ENCODE measurements at places on chromosomes 2 and 18.

- DNase-seq, result no peak
Measured at GRCh38 chr2:5691985-5692529, at the start of gene SOX11. Gene SOX11 (plus strand): TSS chr2:5692384. CDS start chr2:5692722, 338 bp downstream.

DNA sequence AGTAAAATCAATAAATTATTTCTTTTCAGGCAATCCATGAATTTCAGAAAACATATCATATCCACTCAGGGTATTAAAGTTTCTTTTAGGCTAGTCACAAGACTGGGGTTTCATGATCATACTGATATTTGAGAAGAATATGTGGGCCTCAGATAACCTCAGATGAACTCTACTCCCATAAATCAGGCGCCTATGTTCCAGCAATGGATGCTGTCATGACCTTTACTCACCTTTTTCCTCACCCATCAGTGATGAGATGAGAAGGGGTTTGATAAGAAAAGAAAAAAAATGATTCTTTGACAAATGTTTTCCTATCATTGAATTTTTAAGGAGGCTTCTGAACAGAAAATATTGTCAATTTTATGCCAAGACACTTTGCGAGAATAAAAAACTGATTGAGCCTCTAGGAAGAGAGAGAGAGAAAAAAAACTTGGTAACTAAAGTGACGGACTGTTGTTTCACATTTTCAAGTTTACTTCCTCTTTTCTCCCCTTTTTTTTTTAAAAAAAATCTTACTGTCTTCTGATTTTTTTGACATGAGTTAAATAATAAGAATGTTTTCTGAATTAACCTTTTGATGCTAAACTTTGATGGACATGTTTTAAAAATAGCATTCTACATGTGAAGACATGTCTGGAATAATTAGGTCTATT, 309.1 kb upstream of the MAP2 start:
- no peak for DNase-seq

DNA sequence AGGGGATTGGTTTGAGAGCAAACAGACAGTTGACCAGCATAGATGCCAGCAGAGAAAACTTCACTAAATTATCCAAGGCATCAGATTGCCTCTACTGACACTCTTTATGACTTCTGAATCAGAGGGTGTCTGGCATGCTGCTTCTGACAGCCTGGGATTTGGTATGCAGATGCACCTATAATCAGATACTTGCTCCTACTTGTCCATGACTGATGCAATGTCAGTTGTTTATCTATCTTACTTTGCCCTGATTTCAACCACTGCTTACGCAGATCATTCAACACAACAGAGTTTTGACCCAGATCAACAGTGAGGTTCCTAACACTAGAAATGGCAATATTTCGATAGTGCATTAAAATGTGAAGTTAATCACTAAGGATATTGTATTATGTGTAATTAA, 22.6 kb upstream of the CALCRL start:
- DNase-seq, result no peak

GRCh38 chr18:26086959-26087358, 3.5 kb downstream of the SS18 start:
- DNase-seq, result no peak

GRCh38 chr2:173990970-173991819, 26.0 kb upstream of the SP3 start:
- DNase-seq, result no peak

DNA sequence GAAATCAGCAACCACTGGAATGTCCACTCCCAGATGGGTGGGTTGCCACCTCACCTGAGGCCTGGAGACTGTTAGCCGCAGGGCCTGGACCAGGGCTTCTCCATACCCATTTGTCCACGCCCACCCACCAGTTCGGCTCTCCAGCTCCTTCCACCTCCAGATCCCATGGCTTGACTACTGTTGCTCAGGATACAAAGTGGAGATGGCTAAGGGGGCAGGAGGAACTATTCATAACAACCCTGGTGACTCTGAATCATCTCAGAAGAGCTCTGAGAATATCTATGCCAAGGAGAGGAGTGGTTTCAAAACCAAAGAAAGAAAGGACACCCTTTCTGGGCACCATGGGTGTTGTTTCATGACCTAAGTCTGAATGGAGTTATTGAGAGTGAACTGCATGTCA, 145.8 kb downstream of the LAMA3 start:
- no peak for DNase-seq

DNA sequence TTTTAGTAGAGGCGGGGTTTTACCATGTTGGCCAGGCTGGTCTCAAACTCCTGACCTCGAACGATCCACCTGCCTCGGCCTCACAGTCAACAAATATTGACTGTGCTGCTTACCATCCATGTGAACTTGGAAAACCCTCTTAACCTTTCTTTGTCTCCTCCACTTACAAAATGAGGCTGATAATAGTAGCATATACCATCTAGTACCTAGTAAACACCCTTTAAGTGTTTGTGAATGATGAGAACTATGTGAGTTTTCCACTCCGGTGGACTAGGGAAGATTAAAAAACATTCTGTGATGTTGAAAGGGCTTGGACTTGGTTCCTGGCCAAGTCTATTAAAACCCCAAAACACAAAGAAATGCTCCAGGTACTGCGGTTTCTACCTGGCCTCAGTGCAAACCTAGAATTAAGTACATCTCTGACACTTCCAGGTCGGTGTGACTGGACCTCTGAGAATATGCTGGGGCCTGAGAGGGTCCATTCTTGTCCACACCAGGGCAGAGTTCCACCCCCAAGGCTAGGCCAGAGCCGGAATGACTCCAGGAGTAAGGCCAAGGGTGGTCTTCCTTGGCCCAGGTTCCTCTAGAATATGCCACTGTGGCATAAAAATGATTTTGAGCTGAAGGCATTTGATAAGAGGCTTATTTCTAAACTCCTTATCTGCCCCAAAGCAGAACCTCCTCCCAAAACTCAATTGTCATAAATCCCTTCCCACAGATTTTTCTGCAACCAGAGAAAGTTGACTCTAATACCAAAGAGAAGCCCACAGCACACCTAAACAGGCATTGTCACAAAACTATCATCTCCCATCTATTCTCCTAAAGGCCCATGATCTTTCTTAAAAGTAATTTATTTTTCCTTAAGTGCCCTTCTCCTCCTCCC, 217.5 kb downstream of the TGIF1 start:
- no peak for DNase-seq

- no peak for DNase-seq
Measured at GRCh38 chr2:2025803-2026202, 281.5 kb upstream of the PXDN start.

GRCh38 chr2:1134629-1135028, 184.0 kb downstream of the SNTG2 start:
- no peak for DNase-seq

- no peak for DNase-seq
Measured at GRCh38 chr2:134070281-134070741, 183.6 kb upstream of the MGAT5 start.

DNA sequence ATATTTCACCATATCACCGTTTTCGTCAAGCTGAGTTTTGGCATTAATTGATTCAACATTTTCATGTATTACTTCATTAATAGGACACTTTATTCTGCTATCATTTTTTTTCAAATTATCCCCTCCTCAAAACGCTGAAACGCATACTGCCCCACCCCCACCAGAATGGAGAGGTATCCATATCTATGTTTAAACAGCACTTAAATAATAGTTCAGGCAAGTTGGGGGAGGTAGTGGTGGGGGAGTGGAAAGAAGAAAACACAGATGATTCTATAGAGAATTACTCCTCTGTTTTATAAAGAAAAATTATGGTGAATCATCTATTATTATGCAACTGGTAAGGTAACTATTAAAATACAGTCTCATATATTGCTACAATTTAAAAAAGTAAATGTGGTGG, 314.4 kb upstream of the ZEB2 start:
- DNase-seq, result no peak

GRCh38 chr2:66427300-66427699, 7.6 kb upstream of the MEIS1 start:
- no peak for DNase-seq

DNA sequence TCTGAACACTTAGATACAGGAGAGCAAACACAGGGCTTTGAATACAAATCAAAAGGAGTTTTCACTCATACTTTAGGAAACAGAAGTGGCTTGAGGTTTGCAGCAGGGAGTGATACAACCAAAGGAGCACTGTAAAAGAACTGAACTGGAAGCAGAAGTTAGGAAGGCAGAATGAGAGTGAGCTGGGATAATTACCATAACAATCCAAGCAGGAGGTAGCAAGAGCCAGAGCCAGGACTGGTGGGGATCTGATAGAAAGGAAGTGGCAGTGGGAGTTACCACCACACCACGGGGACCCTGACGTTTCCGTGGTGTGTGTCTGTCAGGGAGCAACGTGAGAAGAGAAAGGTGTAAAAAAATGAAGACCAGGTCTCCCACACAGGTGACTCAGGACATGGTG, 81.3 kb upstream of the EPB41L3 start:
- DNase-seq, result no peak

DNA sequence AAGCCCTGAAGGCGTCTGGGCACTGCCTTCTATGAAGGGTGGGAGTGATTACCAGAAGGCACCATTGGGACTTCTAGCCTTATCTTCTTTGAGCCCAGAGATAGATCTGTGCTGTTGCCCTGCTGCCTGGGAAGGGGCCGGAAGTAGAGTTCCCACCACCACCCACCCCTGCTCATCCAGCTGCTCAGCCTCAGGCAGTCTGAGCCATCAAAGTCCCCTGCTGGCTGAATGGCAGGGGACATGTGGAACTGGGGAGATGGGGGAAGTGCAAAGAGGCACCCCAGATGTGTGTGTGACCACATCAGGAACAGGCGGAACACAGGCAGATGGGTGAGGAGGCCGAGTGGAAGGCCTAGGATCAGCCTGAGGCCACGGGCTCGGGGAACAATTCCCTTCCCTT, 3.3 kb upstream of the WNT10A start:
- no peak for DNase-seq

DNA sequence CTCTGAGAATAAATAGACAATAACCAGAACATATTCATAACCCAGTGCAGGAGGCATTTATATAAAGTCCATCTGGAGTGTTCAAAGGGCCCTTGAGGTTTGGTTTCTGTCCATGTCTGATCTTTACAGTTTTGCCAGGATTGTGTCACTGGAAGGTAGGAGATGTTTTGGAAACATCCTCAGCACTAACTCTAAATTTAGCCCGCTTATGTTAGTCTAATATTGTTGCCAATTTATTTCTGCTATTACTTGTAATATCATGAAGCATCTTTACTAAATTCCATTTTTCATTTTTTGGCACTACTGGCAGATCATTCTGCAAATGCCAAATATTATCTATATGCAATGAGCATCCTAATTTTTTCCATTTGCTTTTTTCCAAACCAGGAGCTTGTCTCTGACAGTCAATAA, 22.4 kb upstream of the REV1 start:
- DNase-seq, result no peak

DNA sequence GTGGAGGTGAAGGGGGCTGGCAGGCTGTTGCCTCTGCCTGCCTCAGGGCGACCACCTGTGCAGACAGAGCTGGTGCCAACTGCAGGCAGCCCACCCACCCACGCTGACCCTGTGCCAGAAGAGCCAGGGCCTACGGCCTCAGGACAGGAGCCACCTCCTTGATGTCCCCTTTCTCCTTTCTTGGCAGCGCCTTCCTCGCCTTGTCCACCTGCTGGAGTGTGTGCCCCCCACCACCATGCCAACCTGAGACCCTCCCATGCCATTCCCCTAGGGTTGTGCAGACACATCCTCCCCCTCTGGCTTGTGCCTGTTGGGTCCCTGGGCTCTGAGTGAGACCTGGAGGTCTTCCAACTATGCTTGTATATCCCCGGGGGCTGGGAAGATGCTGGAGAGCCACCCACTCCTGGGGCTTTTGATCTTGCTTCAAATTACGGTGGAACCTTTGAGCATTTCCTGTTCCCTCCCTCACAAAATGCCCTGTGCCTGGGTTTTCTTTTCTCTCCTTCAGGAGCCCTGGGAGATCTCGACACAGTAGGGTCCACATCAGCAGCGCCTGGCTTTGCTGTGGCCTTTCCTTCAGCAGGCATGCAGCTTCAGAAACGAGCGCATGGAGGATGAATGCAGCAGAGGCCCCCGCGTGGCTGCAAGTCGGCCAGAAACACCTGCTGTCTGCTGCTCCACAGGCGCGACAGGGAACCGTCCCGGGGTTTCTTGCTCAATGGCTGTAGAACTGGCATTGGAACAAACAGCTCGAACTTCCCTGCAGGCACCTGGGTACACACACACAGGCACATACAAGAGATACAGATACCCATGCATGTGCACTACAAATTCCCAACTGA, 65.9 kb upstream of the SH3RF3 start:
- DNase-seq, result no peak

- no peak for DNase-seq
Measured at GRCh38 chr2:177772529-177772928, 300.0 kb downstream of the PDE11A start.
